GM04503 (cell line): ENCODE measurements at places on chromosomes 5 and 9.

GRCh38 chr9:72305102-72305546 lies 59.9 kb downstream of the ZFAND5 start:
- no peak for DNase-seq

GRCh38 chr9:68975365-68976043 lies 38.4 kb downstream of the PRKACG start:
- DNase-seq, result no peak

GRCh38 chr5:56815658-56816545 lies 553 bp downstream of the MAP3K1 start:
- no peak for DNase-seq

DNA sequence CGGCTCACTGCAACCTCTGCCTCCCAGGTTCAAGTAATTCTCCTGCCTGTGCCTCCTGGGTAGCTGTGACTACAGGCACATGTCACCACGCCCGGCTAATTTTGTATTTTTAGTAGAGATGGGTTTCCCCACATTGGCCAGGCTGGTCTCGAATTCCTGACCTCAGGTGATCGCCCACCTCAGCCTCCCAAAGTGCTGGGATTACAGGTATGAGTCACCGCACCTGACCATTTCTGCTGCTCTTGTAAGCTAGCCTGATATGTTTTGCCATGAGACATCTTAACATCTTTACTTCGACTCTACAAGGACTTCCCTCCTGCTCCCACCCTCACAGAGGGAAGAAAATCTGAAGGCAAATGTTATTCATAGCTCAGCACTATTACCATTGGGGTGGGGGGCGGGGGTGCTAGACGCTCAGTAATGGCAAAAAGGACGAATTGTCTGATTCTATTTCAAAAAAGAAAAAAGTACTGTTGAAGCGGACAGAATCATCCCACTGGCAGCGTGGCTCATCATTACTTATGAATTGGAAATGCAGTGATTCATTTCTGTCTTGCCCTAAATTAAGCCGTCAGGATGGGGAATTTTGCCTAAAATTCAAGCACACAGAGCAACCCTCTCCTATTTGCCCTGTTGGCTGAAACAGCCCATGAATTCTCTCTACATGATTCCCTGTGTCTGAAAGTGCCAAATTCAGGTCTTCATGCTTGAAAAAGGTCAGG lies 46.4 kb upstream of the WWC1 start:
- DNase-seq, result no peak

- no peak for DNase-seq
These were observed 69.6 kb downstream of the PTPDC1 start for GRCh38 chr9:94153905-94154304.

- no peak for DNase-seq
These were observed 90.9 kb upstream of the MTAP start for GRCh38 chr9:21711504-21711903.
